ENCODE measurements at places on chromosomes 6 and 20.

DNA sequence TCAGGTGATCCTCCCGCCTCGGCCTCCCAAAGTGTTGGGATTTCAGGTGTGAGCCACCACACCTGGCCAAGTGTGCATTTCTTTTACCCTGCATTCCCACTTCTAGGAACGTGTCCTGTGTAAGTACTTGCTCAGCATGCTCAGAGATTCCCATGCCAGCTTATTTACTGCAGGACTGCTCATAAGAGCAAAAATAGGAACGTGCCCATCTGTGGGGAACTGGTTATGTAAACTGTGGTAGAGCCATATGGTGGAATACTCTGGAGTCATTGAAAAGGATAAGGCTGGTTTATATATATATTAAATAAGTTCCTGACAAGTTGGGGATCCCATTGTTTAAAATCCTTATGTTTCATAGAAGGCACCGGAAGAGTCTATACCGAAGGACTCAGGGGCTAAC is 38.2 kb upstream of the FANCE start:
- DNase-seq: no peak

GRCh38 chr20:17128206-17128605 is 98.6 kb upstream of the PCSK2 start:
- no peak for DNase-seq

GRCh38 chr6:111794727-111795452 is 78.4 kb downstream of the FYN start:
- no peak for DNase-seq

GRCh38 chr20:19969106-19969505 is 48.1 kb upstream of the NAA20 start:
- no peak for DNase-seq

GRCh38 chr6:133804265-133804664 is 84.6 kb upstream of the TCF21 start:
- no peak for DNase-seq

DNA sequence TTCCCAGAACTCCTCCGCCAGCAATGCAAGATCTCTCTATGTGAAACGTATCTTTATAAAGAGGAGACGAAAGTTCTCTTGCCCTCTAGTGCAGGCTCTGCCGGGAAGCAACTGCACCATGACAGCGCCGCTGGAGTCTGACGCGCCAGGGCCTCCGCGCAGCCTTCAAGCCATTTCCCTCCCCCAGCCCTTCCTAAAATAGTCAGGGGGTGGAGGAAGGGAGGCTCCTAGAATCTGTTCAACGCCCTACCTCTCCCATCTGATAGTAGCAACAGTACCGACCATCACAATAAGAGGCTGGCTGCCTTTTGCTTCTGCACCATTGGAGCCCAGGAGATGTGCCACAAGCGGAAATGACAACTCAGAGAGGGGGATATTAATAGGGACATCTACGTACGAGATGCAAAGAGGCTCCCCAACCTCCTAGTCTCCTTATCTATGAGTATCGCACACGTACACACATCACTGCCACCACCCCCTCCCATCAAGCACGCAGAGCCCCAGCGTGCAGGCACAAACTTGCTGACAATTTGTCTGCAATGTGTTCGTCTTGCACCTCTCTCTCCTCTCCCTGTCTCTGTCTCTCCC is 1.0 kb downstream of the SYNE1 start:
- DNase-seq: no peak

GRCh38 chr6:100988391-100988984 is 107.4 kb upstream of the ASCC3 start:
- no peak for DNase-seq

DNA sequence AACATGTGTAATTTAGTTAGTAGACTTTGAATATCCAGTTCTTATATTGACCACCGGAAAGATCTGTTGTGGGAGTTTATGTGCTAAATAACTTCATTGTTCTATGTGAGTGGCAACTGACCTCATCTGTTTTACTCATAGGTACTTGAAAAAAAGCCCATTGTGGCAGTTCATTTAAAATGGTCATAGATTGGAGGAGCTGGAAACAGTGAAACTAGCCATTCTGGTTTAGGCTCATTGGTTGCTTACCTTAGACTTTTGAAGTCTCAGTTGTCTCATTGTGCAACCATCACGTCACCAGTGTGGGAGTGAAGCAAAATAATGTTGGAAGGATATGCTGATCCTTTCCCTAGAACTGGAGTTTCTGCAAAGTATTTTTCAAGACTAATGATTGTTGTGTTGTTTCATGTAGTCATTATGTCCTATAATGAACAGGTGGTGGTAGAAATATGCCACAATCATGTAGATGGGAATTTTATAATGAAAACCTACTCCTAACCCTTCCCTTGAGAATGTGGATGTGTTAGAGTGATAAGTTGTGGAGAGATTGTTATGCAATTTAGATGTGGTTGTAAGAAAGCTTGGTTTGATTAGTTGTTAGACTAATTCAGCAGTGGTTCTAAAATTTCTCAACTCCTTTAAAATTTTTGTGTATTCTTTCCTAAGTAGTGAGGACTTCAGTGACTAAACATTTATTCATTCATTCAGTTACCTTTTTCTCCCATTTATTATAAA is 18.3 kb downstream of the DSP start:
- no peak for DNase-seq

- DNase-seq: no peak
These were observed 29.7 kb downstream of the GJA1 start for GRCh38 chr6:121465101-121465500.
